ENCODE measurements at places on chromosomes 4 and X. TPM values are rescaled to one million over a fixed set of nuclear protein-coding genes. Genes with fewer than 3 reads are reported as not detected.

The FRMPD4 gene
- not detected for total RNA-seq

- no peak for DNase-seq
Observed at GRCh38 chr4:174061026-174061425, 222.4 kb downstream of the FBXO8 start.

DNA sequence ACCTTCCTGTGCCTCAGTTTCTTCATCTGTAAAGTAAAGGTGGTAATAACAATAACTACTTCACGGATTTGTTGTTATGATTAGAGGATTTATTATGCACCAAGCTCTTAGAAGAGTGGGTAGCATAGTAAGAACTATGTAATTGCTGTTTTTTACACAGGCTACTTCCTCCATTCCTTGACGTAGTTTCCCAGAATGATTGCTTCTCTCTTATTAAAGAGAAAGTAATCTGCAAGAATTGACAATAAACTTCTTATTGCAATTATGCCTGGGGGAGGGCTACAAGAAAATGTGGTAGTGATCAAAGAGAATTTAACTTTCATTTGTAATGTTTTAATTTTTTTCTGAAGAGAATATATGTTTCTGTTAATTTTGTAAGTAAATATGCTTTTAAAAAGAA, 238.7 kb downstream of the GASK1B start:
- DNase-seq: no peak

- DNase-seq: no peak
Observed at GRCh38 chrX:85922821-85923220, 124.5 kb downstream of the CHM start.

GRCh38 chr4:164531336-164531735, 222.6 kb upstream of the SMIM31 start:
- no peak for DNase-seq

DNA sequence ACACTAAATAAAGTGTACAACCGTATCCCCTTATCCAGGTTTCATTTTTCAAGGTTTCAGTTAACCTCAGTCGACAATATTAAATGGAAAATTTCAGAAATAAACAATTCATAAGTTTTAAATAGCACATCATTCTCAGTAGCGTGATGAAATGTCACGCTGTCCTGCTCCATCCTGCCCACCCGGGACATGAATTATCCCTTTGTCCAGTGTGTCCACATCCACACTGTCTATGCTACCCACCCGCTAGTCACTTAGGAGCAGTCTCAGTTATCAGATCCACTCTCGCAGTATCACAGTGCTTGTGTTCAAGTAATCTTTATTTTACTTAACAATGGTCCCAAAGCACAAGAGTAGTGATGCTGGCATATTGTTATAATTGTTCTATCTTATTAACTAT, 54.7 kb downstream of the FRYL start:
- no peak for DNase-seq

The CTSO gene
- total RNA-seq: 9.5 TPM

The SYNPO2 gene
- 0.35 TPM for total RNA-seq

The ARAP2 gene
- total RNA-seq: 92.2 TPM

DNA sequence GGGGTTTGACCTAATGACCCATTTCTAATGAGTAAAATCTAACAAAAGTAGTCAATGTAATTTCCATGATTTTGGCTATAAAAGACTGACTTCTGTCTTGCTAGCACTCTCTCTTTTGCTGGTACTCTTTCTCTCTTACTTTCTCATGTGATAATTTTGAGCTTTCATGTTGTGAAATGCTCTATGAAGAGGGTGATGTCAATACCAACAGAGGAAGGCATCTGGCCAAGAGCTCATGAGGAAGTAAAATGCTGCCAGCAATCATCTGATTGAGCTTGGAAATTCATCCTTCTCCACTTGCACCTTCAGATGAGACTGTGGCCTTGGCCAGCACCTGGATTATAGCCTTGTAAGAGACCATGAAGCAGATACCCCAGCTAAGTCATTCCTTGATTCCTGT, 347.7 kb downstream of the HS3ST1 start:
- DNase-seq: no peak

The SPARCL1 gene
- total RNA-seq: not detected
